ENCODE measurements at places on chromosomes 2 and 18.

- DNase-seq: no peak
Observed at GRCh38 chr2:127172306-127172705, 47.8 kb downstream of the CYP27C1 start.

GRCh38 chr18:79525556-79526467 is 130.1 kb downstream of the NFATC1 start:
- no peak for DNase-seq

GRCh38 chr2:204913854-204914464 is 368.7 kb downstream of the PARD3B start:
- no peak for DNase-seq

- no peak for DNase-seq
Observed at GRCh38 chr2:190063624-190064023, 1.1 kb upstream of the MSTN start.

- no peak for DNase-seq
Observed at GRCh38 chr2:199136681-199137080, 321.1 kb downstream of the SATB2 start.

DNA sequence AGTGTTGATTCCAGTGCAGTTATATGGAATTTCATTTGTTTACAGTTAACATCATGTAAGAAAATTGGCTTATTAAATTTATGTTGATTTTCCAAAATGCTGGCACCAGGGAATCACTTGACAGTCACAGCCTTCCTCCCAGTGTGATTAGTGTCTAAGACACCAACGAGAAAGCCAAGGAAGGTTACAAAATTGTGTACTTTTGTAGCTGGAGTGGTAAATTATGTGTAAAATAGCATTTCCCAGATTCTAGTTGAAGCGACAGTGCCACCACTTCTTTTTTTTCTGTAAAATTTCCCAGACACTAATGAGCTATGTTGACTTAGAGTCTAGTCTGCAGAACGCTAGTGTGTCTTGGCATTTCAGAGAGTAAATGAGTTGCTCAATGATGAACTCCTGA is 101.3 kb downstream of the NCK2 start:
- no peak for DNase-seq

GRCh38 chr18:51582551-51582950 is 385.1 kb upstream of the MEX3C start:
- DNase-seq: no peak

- no peak for DNase-seq
Observed at GRCh38 chr2:235521844-235522243, 28.0 kb downstream of the AGAP1 start.

DNA sequence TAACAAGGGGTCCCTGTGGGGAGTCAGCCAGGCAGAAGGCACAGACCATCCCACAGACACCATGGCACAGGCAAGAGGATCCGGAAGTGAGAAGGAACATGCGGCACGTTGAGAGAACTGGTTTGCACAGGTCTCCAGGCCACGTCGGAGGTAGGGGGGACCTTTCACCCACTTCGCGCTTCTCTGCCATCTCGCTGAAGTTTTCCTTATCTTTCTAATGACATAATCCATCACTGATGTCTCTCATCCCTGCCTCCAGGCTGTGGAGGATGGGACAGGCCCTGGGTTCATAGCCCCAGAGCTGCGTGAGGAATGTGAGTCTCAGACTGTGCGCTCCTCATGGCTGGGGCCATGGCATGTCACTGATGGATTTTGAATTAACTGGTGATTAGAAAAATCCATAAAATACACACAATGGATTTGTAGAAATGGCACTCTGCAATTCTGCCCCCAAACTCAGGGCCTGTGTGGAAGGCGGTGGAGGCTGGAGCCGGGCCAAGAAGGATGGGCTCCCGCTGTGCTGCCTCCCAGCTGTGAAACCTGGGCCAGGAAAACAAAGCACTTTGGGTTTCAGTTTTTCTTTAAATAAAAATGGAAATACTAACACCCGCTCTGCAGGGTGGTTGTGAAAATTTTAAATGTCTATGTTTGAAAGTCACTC is 113.3 kb upstream of the ALKAL2 start:
- DNase-seq: no peak

DNA sequence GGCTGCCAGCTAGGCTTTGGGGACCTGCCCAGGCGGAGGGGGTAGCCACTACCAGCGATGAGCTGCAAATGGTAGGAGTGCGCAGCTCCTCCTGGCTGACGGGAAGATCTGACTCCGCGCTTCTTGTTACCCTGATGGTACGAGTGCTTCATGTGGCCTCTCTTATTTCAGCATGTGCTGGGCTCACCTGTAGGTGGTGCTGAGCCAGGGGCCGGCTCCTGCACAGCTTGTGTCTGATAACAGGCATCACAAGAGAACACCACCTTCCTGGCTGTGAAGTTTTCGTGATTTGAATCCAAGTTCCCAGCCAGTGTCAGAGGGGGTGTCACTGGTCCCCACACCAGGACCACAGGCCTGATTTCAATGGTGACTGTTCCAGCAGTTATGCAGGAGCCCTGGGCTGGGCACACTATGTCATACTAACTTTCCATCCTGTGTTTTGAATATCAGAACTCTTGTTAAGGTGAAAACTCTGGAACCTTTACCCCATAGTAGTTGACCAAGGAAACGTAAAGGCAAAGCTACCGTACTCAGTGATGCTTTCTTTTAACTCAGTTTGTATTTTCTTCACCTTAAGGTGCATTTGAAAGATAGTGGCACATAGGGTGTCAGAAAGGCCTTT is 28.0 kb downstream of the APCDD1 start:
- no peak for DNase-seq

DNA sequence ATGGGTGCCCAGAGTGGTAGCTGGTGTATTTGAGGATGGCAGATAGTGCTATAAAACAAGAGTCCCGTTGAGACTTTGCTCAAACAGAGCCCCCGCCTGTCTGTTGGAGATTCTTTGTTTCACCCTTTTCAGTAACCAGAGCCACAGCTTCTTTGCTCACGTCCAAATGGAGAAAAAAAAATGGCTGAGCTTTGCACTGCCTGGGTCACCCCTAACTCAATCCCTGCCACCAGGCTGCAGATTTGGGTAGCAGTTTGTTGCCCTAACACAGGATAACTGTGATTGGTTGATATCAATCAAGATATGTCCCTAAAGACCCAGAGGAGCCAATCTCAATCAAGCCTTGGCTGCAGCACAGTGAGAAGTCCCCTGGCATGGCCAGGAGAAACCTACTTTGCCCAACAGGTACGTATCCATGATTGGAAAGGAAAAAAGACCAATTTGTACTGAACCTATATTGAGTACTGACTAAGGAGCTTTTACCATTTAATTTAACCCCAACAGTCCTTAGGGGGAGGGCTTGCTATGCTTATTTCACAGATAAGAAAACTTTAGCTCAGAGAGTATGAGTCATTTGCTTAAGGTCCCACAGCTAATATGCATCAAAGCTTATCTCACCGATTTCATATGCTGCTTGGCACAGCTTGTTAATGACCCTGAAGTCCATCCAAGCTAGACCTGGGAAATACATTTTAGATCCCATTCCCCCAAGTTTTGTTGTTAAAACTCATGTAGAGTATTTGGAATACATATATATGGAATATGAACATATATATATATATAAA is 72.0 kb upstream of the SH3BP4 start:
- no peak for DNase-seq

DNA sequence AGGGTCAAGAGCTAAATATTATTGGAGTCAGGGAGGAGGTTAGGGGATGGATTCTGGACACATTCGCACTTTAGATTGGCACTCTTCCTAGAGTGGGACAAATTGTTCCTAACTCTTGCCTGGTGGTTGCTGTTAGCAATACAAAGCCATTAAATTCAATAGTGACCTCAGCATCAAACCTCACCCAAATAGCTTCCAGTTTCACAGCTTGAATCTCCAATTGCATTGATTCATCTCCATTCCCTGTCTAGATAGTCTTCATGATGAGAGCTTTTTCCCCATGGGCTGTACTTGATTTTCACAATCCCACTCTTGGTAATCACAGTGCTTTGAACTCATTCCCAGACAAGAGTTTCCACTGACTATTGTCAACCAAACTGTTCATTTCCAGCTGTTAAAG is 585.9 kb upstream of the SYT4 start:
- DNase-seq: no peak

DNA sequence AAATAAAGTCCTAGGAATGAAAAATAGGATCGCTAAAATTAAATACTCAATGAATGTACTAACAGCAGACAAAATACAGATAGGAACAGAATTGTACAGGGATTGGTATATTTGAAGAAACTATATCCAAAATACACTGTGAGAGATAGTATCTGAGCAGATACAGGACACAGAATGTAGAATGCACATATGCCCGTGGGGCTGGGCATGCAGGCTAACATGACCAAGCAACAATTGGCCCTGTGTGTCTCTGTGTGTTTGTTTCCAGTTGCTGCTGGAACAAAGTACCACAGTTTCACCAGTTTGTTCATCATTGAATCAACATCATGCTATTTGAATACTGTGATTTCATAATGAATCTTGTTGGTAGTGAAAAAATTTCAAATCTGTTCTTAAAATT is 127.6 kb downstream of the PMAIP1 start:
- DNase-seq: no peak

DNA sequence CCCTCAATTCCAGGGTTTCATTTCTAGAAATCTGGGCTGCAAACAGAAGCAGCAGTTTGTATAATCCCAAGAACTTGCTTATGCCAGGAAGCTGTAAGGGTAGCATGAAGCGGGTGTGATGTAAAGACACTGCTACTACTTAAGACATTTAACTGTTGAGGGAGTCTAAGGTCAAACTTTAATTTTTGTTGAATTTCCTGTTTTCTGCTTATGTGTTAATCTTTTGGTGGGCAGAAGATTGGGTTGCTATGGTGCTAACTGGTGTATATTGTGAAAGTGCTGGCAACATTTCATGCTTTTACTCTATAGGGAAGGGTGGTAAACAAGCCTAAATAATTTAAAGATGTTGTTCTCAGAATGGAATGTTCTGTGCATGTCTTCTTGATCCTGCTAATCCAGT is 2.7 kb downstream of the NCOA1 start:
- no peak for DNase-seq
